ENCODE measurements at places on chromosomes 3 and 15. TPM values are rescaled to one million over a fixed set of nuclear protein-coding genes. Genes with fewer than 3 reads are reported as not detected.

The THBS1 gene
- total RNA-seq = 10.1 TPM

The FOXB1 gene
- total RNA-seq = 32.7 TPM

The STRC gene
- 0.03 TPM for total RNA-seq

The SEMA6D gene
- total RNA-seq = 5.5 TPM

The ARHGEF26 gene
- 6.0 TPM for total RNA-seq

DNA sequence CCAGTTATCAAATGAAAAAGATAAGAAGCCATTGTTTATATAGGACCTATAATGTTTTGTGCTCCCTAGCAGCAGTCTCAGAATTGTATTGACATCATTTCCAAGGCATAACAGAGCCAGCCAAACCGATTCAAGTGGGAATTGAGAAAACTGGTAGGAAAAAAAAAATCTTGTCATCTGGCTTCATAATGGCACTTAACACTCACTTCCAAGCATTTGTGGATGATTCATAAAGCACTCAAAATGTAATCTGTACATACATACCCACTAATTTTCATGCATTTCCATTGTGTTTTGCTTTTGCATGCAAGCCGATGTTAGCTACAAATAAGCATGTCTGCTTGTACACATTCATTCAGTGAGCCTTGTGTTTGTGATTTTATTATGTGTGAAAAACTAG is 18.6 kb upstream of the TRPC1 start:
- DNase-seq = no peak

The SCAMP5 gene
- total RNA-seq = 23.0 TPM

The CLEC3B gene
- not detected for total RNA-seq

GRCh38 chr3:116702334-116702733 is 7.2 kb upstream of the TUSC7 start:
- no peak for DNase-seq

The HEG1 gene
- 21.1 TPM for total RNA-seq

- DNase-seq = no peak
These were observed 14.3 kb downstream of the BNC1 start for GRCh38 chr15:83270176-83270575.

- no peak for DNase-seq
These were observed 61.7 kb downstream of the SIDT1 start for GRCh38 chr3:113594066-113594465.

DNA sequence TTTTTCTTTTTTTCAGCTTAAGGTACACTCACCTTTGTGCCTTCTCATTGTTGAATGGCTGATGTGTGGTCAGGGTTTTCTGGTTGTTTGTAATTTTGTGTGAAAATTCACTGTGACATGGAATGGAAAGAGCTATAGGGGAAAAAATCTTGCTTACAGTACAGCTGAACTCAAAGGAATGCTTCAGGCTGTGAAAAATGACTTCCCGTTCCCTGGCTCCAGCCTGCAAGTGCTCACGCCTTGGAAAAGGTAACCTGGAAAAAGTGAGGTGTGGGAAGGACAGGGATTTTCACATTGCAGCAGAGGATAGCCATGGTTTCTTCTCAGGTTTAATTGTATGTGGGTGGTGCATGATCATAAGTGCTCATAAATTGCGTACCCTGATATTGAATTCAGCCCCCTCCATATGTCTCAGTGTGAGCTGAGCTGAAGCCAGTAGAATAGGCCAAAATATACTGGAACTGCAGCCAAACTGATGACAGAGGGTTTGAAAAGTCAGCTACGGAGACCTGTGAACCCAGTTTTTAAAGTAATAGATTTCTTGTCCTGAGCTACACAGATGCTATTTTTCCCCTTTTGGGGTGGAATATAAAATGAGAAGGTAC is 228.7 kb upstream of the RASGRP1 start:
- no peak for DNase-seq

DNA sequence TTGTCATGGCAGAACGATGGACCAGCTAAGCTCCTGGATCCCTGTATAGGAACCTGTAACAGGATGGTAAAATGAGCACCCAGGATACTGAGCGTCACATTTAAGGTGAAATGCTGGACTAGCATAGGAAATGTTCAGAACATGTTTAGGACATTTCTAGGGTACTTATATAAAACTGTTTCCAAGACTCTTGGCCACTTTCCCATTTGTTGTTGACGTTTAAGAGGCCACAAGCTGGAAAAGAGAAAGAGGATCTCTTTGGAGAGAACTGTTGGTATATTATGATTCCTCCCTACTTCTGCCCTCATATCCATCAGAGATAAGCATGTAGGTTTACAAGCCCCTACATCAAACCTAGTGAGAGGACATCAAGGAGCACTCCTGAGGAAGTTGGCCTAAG is 57.5 kb downstream of the SCN11A start:
- DNase-seq = no peak

GRCh38 chr15:40769274-40770146 is at the start of gene C15orf62:
Gene C15orf62, plus strand, starts transcription at chr15:40769980. Its CDS starts 516 bp downstream, at chr15:40770496.
- DNase-seq = peak; percentile 54

DNA sequence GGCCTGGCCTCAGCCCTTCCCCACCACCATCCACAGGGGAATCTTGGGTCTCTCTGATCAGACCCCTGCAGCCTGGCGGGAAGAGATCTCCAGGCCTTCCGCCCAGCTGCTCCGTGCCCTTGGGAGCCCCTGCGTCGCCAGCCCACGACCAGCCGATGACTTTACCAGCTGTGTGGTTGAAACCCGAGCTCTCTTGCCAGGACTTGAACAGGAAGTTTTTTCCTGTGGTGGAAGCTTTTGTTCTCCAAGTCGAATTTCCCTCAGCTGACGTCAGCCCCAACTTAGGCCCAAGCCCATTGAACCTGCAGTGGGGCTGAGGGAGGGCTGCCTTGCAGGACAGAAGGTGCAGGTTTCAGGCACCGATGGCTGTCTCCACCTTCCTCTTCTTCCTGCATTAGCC is 51.7 kb upstream of the SMAD3 start:
- peak; percentile 68 for DNase-seq

The CCR9 gene
- not detected for total RNA-seq

DNA sequence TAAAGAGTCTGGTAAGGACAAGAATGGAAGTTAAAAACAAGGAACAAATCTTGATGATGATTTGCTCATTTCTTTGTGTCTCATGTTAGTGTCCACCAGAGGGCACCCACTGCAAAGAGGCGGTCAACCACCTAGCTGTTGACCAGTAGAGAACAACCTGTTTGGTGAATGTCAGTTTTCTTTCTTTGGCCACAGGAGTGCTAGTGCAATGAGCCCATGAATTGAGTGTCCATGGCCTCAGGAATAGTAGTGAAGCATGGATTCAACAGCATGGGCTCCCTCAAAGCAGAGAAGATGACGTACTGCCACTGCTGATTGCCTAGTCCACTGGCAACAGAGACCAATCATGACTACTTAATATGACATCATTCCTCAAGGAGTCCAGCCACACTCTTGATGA is 10.7 kb upstream of the CNTN6 start:
- peak; percentile 25 for DNase-seq

The HIGD1A gene
- 111 TPM for total RNA-seq

- DNase-seq = no peak
These were observed 507.8 kb upstream of the DPH6 start for GRCh38 chr15:36053746-36054145.

DNA sequence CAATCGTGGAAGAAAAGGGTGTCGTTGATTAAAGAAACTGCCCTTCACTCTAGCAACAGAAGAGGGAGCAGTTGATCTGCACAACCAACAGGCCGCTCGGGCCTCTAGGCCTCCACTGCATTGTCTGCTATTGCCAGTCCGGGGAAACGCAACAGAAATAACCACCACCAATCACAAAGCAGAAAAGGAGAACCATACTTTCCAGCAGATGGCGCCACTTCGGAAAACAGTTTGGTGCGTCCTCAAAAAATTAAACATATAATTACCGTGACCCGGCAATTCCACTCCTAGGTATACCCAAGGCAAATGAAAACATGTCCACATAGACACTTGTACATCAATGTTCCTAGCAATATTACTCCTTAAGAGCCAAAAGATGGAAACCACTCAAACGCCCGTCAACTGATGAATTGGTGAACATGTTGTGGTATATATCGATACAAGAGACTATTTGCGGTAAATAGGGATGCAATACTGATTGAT is 154.1 kb downstream of the TJP1 start:
- peak; percentile 84 for DNase-seq

The INKA1 gene
- 6.5 TPM for total RNA-seq

The ACAA1 gene
- total RNA-seq = 15.7 TPM

- DNase-seq = peak; percentile 63
These were observed 120.3 kb upstream of the GOLGA8J start for GRCh38 chr15:29962407-29962806.

GRCh38 chr3:14509796-14510100 is 30.4 kb downstream of the GRIP2 start:
- no peak for DNase-seq

- DNase-seq = no peak
These were observed 194.2 kb downstream of the ATP10A start for GRCh38 chr15:25668901-25669300.

DNA sequence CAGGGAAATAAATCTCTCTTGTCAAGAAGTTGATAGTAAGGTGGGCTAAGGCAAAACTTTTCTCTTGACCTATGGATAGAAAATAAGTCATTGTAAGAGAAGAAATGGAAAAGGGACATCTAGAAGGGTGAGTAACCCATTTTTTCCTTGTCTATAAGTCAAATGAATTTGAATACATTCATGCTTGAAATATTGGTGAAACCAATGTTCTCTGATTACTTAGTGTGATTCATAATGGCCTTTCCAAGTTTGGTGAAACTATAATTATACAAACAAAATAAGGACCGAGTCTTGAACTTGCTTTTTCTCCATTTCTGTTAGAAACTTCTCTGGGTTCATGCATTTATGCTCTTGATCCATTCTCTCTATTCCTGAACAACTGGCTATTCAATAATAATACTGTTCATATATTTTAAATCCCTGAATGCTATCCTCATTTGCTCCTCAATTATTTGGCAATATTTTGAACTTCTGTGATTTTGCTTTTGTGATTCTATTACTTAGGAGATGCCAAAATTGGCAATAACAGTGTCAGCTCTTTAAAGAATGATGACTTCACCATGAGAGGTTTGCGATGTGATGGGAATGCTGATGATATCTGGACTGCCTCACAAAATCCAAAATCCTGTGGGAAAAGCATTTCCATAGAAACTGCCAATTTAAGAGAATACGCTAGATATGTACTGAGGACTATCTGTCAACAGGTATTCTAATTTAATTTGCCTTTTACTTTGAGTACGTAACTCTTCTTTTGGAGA is 12.3 kb downstream of the P2RY12 start:
- DNase-seq = no peak

DNA sequence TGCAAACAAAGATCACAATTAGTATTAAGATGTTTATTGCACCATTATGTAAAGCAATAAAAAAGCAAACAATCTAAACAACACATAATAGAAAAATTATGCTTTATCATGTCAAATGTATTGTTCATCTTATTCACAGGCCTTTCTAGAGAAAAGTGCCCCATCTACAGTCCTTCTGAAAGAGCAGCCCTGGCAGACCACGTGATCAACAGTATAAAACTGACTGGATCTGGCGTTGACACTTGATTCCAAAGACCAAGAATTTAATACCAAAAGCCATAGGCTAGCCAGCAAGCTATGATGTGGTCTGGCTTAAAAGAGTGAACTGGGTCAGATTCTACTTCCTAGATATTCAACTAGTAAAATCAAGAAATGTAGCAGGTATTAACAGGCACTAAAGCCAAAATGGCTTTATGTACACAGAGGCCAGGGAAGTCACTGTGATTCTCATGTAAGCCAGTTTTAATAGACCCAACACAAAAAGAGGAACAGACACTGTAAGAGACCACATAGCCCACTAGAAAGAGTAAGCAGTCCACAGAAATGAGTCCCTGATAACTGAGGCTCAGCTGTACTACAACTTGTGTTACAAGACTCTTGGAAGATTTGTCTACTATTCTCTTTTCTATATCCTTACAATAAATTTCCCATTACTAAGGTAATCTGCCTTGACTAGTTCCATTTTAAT is 32.5 kb downstream of the DMXL2 start:
- DNase-seq = no peak

DNA sequence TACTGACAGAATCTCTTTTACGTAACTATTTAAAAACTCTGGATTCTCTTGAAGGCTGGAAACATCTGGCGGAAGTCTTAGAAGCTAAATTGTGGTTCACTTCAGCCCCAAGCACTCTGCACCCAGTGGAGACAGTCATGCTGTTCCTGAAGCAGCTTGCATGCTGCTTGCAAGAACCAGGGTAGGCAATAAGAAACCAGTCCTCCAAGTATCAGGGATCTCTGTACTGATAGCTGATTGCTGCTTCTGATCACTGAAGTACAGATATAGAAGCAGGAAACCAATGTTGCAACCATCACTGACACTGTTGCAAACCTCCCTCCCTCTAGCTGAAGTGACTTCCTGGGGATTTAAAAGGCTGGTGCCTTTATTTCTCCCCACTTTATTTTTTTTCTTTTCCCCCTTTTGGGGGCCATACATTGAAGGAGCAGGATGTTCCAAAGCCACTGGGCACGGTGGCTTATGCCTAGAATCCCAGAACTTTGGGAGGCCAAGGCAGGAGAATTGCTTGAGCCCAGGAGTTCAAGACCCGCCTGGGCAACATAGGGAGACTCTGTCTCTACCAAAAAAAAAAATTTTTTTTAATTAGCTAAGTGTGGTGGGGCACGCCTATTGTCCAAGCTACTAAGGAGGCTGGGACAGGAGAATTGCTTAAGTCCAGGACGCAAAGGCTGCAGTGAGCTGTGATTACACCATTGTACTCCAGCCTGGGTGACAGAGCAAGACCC is 15.3 kb downstream of the SPCS1 start:
- DNase-seq = no peak

- no peak for DNase-seq
These were observed 101.3 kb upstream of the CACNA2D3 start for GRCh38 chr3:54021071-54021470.

- DNase-seq = no peak
These were observed 113.5 kb downstream of the SEC22A start for GRCh38 chr3:123315271-123315595.

GRCh38 chr3:192842711-192843110 is 74.9 kb downstream of the MB21D2 start:
- DNase-seq = no peak

DNA sequence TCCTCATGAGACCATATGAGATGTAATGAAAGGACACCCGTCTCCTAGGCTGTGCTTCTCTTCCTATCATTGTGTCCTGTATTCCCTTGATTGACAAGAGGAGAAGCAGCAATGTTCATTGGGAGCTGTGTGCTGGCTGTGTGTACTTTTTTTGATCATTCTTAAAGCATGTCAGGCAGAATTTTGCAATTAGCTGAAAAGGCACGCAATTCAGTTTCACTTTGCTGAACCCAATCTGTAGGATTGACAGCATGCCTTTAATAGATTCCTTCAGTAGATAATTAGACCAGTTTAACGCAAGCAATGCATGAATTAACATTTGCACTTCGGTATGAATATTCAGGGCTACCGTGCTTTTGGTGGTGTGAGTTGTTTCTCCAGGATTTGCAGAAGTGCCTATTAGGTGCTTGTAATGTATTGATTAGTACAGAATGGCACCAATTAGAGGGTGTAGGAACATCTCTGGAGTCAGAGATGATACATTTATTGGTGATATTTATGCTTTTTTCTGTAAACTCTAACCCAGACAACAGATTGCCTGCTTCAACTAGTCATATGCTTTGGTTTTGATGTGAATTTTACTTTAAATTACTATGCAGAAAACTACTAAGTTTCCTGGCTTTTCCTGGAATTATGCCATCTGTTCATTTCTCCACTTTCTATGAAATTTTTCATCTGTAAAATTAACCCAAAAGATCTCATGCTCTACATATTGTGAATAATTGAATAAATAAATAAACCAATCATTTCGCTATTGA is 114.3 kb downstream of the NSUN3 start:
- DNase-seq = no peak

The SLC28A1 gene
- total RNA-seq = not detected

Measured in H7 (cell line).